ENCODE measurements at places on chromosomes 11 and 22. TPM values are rescaled to one million over a fixed set of nuclear protein-coding genes. Genes with fewer than 3 reads are reported as not detected.

The TRIM68 gene
- polyA plus RNA-seq, result 24.7 TPM

The CD6 gene
- 1.8 TPM for polyA plus RNA-seq

The PIM3 gene
- 14.5 TPM for polyA plus RNA-seq

The MS4A15 gene
- not detected for polyA plus RNA-seq

The TMEM132A gene
- polyA plus RNA-seq, result 92.2 TPM

The CASP12 gene
- polyA plus RNA-seq, result 0.75 TPM

The SHISAL1 gene
- polyA plus RNA-seq, result 2.3 TPM

The OR8G1 gene
- polyA plus RNA-seq, result not detected

GRCh38 chr11:69682221-69682620 is 7.1 kb upstream of the LTO1 start:
- no peak for DNase-seq

GRCh38 chr22:43399338-43399979 is 12.4 kb upstream of the MPPED1 start:
- no peak for DNase-seq

DNA sequence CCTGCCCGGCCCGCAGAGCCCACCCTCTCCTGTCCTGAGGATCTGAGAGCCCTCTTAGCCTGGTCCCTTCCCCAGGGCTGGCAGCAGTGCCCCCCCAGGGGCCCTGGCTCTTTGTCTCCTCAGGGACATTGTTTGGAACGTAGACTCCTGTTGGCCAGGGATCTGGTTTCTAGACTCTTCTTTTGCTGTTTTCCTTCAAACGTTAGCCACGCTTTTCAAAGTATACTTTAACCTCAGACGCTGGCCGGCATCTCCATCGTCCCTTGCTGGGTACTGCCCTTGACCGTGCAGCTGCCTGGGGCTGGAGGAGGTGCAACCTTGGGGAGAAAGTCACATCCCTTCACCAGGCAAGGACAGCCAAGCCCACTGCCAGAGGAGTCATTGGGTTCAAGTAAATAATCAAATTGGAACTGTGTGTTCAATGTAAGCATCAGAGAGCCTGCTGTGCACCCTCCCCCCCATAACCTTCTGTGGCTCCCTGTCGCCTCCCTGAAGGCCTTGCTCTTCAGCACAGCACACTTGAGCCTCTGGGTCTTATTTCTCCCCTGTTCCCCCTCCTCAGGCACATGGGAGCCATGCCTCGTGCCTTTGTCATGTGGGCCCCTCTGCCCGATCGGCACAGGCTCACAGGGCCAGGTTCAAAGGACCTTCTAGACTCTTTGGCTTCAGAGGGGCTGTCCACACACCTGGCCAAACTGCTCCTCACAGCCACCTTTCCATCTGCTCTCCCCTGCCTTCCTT is 21.8 kb upstream of the WNT7B start:
- no peak for DNase-seq

- DNase-seq, result no peak
Measured at GRCh38 chr11:16184588-16184987, 171.8 kb downstream of the SOX6 start.

DNA sequence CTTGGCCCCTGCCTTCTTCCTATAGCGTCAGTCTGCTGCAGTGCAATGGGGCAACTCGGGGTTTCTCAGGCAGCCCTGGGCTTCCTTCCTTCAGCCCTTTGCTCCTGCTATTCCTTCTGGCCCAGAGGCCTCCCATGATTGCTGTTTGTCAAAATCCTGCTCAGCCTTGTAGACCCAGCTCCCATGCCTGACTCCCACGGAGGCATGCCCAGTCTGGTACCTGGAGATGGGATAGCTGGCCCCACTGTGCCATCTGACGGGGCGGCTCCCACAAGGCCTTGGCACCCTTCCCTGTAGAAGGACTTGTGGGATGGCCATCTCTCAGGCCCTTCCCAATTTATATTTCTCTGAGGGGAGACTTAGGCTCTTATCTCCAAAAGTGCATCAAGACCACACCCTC is 590 bp upstream of the CD6 start:
- DNase-seq, result no peak

DNA sequence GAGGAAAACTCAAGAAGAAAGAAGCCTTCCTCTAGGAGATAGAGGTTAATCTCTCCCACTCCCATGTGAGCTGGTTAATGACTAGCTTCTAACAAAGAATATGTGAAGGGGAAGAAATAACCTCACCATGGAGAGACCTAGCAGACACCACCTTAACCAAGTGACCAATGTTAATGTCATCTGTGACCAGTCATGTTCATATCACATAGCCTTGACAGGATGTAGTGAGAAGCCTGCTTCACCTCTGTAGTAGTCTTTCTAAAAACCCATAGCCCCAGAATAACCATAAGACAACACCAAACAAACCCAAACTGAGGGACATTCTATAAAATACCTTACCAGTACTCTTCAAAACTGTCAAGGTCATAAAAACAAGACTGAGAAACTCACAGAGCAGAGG is 21.5 kb upstream of the POU2AF1 start:
- DNase-seq, result no peak

- no peak for DNase-seq
Measured at GRCh38 chr22:45863981-45864751, 112.8 kb downstream of the WNT7B start.

- no peak for DNase-seq
Measured at GRCh38 chr22:22796724-22797123, 90.9 kb upstream of the IGLL5 start.

DNA sequence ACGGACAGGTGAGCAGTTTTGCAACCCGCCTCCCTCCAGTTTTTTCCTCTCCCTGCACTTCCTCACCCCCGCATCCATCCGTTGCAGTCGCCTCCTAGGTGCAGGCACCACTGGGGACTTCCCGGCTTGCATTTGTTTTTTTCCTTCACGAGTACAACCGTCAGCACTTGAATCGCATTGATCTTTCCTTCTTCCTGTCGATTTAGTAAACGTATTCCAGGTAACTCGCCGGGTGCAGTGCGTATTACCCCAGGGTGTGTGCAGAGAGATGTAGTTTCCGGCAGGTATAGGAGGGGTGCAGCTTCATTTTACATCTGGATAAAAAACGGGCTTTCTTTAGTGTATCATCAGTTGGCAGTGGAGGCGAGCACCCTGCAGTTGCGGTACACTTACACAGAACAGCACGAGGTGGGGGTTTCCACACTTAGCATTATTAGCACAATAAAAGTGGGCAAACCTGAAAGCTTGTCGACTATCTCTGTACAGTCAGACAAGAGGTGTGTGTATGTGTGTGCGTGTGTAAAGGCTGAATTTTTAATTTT is at the start of gene SORL1-AS1:
TSS of gene SORL1-AS1 (minus strand) at position 359 of the 542 bp plus-strand sequence.
- no peak for DNase-seq

GRCh38 chr11:64318766-64319761 is 1.1 kb downstream of the PRDX5 start:
- no peak for DNase-seq

DNA sequence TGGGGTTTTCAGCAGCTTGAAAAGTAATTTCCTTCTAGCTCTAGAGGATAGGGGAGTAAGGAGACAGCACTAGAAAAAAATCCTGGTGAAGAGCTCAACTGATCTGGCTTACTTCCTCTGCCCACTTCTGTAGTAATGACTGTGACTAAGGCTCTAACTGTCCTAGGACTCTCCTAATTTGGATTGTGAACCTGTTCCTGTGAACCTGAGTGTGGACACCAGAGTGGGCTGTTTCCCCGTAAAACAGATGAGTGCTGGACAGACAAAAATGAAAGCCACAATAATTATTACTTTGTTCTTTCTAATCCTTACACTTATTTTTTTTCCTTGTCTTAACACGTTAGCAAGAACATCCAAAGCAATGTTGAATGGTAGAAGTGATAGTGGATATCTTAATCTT is 154.1 kb downstream of the AASDHPPT start:
- no peak for DNase-seq

- no peak for DNase-seq
Measured at GRCh38 chr11:1356007-1356435, 33.7 kb upstream of the BRSK2 start.

DNA sequence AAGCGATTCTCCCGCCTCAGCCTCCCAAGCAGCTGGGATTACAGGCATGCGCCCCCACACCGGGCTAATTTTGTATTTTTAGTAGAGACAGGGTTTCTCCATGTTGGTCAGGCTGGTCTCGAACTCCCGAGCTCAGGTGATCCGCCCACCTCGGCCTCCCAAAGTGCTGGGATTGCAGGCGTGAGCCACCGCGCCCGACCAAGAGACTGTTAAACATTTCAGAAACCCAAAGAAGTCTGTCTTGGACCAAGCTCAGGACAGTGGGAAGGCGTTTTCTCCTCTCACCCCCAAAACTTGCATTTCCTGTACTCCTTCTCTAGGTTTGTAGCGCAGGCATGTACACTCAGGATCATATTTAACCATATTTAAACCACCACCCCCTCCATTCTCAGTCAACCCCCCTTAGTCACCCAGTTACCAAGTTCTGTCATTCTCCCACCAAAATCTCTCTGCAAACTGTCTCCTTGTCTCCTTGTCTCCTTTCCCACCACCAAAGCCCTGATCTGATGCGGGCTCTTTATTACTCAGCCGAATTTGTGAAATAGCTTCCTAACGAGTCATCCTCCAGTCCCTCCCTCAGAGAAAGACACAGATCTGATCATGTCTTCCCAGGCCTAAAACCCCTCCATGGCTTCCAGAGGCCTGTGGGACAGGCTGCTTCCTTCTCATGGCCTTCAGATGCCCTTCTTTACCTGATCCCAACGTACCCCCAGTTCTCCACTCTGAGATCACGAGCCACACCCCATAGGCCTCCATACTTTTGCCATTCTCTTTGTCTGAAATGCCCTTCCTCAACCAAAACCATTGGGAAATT is 29.0 kb upstream of the CREB3L1 start:
- no peak for DNase-seq

DNA sequence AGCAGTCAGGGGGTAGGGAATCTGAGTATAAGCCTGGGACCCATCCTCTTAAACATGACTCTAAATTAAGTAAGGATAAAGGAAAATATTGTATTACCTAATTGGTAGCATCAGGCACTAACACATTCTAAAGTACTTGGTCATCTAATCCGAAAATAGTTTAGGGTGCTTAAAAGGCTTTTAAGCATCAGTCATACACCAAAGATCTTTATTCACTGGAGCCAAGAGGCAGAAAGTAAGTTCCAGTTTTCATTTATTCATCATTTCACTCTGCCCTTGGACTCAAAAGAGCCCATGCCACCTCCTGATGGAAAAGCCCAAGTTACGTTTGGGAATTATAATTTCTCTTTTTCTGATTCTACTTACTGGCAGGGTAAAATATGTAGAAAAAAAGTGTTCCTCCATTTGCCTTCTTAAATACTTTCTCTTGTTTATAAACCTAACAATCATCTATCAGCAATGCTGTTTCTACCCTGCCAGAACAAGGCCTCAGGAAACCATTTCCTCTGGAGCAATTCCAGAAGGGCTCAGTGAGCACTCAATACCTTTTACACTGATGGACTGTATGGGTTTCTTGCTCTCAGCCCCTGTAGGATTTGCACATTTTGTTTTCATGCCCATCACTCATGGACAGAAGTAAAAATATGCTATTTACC is 120.1 kb upstream of the SLC5A12 start:
- no peak for DNase-seq

DNA sequence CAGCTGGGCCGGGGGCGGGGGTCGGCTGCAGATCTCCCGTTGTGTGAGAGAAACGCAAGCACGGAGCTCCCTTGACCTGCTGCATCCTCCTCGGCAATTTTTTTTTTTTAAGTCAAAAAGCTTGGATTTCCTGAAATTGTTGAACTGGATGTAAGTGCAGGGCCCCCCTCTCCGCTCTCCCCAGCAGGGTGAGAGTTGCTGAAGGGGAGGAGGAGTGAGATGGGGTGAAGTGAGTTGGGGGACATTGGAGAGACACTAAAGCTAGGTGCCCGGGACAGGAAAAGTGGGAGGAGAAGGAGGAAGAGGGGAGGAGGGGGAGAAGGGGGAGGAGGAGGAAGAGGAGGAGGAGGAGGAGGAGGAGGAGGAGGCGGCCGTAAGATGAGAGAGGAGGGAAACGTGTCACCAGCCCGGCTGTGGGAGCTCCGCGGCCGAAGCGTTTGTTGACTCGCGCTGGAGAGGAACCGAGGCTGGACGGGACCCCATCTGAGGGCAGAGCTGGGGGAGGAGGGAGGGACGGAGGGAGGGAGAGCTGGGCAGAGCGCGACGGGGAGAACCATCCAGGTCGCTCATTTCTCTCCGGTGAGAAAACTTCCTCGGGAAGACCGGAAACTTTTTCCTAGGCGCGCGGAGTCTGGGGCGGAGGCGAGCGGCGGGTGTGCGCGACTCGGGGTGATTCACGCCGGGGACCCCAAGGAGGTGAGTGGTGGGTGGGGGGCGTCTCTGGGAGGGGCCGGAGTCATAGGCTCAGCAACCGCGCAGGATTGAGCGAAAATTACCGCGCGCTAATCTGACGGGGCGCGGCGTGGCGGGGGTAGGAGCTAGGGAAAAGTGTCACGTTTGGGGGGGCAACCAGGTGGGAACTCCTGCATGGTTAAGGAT is 80.2 kb downstream of the PRR5L start:
- DNase-seq, result no peak

DNA sequence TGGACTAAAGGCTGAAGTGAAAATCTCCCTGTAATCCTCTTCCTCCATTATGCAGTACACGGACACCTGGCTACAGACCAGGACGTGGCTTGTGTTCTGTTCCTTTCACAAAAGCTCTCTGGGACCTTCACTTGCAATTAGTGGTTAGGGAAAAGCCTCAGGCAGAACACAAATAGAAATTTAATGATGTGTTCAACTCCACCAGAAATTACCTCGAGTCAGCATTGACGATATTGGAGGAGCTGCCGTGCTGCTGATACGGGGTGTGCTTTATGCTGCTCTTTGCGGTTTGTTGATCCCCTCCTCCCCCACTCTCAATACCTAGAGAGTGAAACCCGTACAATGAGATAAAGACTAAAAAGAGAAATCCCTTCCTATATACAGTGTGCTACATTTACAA is 48.9 kb downstream of the POLD3 start:
- no peak for DNase-seq

- no peak for DNase-seq
Measured at GRCh38 chr11:112310419-112310818, 49.8 kb upstream of the PLET1 start.

DNA sequence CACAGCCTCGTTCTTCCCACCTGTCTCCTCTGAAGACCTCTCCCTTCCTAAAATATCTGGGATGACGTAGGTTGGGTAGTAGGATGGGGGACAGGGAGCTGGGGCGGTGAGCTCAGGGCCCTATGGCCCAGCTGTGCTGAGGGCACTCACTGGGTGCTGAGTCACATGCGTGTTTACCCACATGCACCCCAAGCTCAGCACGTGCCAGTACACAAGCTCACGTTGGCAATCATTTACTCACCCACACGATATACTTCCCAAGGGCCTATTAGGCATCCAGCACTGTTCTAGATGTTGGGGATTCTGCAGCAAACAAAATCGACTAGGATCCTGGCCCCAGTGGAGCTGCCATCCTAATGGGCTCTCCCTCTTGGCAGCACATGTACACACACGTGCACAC is 28.7 kb downstream of the ARAP1 start:
- no peak for DNase-seq

GRCh38 chr11:17272801-17273200 is 3.7 kb upstream of the NUCB2 start:
- DNase-seq, result no peak

Measured in left renal cortex interstitium (tissue), 4 donors.